Activated CD8-positive, alpha-beta memory T cell treated with anti-CD3 and anti-CD28 coated beads, Interleukin-2, amount 50 U/mL, for 48 hours (primary cell): ENCODE measurements at places on chromosomes 5 and 9.

DNA sequence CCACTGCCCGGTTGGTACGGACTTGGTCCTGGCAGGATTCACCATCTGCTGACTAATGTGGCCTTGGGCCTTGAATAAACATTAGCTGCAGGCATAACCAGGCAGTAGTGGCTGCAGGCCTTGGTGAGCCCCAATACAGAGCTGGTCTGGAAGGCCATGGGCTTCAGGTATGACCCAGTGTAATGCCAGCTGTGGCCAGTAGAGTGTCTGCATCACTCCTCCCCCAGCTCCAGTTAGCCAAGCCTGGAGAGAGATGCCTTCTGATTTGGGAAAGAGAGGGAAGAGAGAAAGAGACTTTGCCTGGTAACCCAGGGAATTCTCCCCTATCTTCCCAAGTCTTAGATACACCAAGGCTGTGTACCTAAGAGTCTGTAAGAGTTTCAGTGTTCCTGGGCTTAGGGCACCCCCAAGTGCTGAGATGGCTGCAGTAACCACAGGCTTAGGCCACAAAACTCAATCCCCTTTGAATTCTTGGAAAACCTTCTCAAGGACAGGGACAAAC is 5.6 kb upstream of the C5 start:
- no peak for DNase-seq

DNA sequence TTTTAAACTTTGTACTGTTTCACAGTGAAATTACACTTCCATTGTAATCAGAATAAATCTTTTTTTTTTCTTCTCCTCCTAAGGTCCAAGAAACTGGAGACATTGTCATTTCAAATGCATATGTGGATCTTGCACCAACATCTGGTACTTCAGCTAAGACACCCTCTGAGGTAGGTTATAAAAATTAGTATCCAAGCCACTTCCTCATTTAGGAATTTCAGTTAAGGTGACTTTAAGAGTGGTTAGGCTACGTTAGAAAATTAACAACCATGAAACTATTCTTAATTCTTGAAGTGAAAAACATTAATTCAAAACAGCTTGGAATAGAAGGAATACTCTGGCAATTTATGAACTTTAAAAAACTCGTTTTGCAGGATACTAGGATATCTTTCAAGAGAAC is 77.5 kb downstream of the HSD17B4 start:
- DNase-seq, result no peak

DNA sequence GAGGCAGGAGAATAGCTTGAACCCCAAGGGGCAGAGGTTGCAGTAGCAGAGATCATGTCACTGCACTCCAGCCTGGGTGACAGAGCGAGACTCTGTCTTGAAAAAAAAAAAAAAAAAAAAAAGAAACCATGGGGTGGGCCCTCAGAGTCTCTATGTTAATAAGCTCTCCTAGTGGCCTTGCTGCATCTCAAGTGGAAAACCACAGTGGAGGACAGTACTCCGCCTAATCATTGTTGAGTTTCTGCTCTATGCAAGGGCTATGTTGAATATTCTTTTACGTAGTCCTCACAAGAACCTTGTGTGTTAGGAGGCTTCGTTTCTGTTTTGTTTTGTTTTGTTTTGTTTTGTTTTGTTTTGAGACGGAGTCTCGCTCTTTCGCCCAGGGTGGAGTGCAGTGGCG is 48.9 kb downstream of the TJP2 start:
- DNase-seq, result no peak

GRCh38 chr9:98150721-98151120 is 31.7 kb upstream of the TRIM14 start:
- DNase-seq, result no peak

DNA sequence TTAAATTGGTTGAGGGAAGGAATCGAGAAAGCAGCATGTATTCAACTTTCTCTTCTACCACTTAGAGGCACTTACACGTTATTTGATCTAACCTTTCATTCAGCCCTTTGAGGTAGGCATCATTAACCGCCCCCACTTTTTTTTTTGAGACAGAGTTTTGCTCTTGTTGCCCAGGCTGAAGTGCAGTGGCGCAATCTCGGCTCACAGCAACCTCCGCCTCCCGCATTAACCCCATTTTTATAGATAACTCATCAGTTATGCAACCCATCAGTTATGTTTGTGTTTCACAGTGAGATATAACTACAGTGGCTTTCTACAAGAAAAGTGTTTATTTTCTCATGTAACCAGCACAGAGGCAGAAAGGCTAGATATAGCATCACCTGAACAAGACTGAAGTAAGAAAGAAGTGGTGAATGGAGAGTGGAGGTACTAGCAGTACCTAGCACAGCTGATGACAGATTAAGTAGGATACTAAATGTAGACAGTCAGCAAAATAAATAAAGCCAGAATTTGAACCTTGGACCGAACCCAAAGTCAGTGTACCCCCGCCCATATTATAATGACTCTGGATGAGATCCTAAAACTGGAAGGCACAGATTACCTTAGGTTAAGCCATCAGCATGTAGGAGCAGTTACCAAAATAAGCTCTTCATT is 91.2 kb downstream of the PJA2 start:
- DNase-seq, result no peak

DNA sequence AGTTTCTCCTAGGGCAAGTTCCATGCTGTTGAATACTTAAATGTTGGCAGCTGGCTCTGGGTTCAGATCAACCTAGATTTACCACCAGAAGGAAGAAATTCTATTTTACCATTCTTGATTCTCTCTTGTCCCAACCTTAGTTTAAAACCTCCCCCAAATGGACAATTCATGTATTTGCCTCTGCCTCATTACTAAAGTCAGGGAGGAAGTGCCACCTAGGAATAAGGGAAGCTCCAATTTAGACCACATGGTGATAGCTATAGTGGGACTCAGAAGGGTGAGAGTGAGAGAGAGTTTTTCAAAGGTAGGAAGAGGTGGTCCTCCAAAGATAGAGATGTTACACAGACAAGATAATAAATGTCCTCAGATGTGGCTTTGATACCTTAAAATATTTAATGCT is 53.4 kb upstream of the PAM start:
- DNase-seq, result no peak
